Pericardium fibroblast (primary cell): ENCODE measurements at places on chromosomes 13 and 19. TPM values are rescaled to one million over a fixed set of nuclear protein-coding genes. Genes with fewer than 3 reads are reported as not detected.

Gene C13orf42
- not detected in 2 replicates for total RNA-seq

Gene MISP3
- total RNA-seq = 0.35 and 1.2 TPM in 2 replicates

Gene UNC13A
- total RNA-seq = 0.43 and 1.1 TPM in 2 replicates

Gene CYP2F1
- total RNA-seq = not detected in 2 replicates

Gene OR7A5
- total RNA-seq = not detected in 2 replicates
